ENCODE measurements at places on chromosomes 13 and 19. TPM values are rescaled to one million over a fixed set of nuclear protein-coding genes. Genes with fewer than 3 reads are reported as not detected.

DNA sequence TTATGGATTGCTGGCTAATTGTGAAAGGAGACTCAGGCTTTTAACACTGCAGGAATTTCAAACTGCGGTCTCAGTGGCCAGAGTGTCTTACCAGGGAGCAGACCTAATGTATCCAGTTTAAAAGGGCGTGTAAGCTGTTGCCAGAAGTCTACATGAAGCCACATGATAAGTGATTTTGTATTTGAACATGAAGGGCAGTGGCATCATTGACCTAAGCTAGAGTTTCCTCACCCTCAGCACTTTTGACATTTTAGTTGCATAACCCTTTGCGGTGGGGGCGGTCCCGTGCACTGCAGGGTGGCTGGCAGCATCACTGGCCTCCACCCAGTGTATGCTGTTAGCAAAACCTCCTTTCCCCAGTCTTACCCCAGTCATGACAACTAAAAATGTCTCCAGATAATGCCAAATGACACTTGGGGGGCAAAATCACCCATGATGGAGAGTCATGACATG is 23.7 kb upstream of the GPR18 start:
- H3K27ac ChIP-seq = no peak overlapping the region
- peaks cover 2% of the 10 kb centered on the region for H3K36me3 ChIP-seq
- no peaks in the 10 kb centered on the region for H3K27me3 ChIP-seq
- no peak for DNase-seq
- no peak overlapping the region for H3K4me3 ChIP-seq

GRCh38 chr13:70502944-70503343 is 394.7 kb upstream of the KLHL1 start:
- no peak overlapping the region for H3K27ac ChIP-seq
- no peak for DNase-seq
- H3K36me3 ChIP-seq = no peaks in the 10 kb centered on the region
- no peaks in the 10 kb centered on the region for H3K4me1 ChIP-seq

GRCh38 chr19:54521860-54522513 is 19.4 kb downstream of the LAIR2 start:
- H3K4me3 ChIP-seq = no peak overlapping the region
- H3K27ac ChIP-seq = no peak overlapping the region
- no peaks in the 10 kb centered on the region for H3K36me3 ChIP-seq
- no peak for DNase-seq

- no peak overlapping the region for H3K4me3 ChIP-seq
- no peaks in the 10 kb centered on the region for H3K36me3 ChIP-seq
- no peak overlapping the region for H3K27ac ChIP-seq
- no peaks in the 10 kb centered on the region for H3K27me3 ChIP-seq
- H3K4me1 ChIP-seq = no peaks in the 10 kb centered on the region
These were observed 22.4 kb upstream of the FEM1A start for GRCh38 chr19:4768934-4769777.

GRCh38 chr13:23754997-23755396 is 134.2 kb downstream of the MIPEP start:
- H3K27ac ChIP-seq = no peak overlapping the region
- peaks cover 6% of the 10 kb centered on the region for H3K36me3 ChIP-seq
- no peaks in the 10 kb centered on the region for H3K4me1 ChIP-seq
- no peaks in the 10 kb centered on the region for H3K27me3 ChIP-seq

Gene GFY
- polyA plus RNA-seq = not detected

DNA sequence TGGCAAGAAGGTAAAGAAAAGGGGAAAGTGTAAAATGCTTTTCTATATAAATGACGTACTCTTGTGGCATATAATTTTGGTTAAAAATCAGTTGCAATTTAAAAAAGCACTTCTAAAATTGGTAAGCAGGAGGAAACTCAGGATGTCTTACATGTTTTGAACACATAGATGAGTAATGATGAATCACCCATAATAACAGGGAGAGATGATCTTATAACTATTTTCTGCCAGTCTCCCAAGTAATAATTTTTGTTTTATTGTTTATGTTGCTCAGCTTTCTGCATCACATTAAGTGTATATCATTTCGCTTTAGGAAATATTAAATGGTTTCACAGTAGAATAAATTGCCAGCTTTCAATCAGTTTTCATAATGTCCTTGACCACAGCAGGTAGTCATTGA is 1430.7 kb upstream of the PCDH20 start:
- H3K27ac ChIP-seq = no peak overlapping the region
- no peak overlapping the region for H3K4me3 ChIP-seq
- H3K27me3 ChIP-seq = no peaks in the 10 kb centered on the region
- no peak for DNase-seq
- no peaks in the 10 kb centered on the region for H3K36me3 ChIP-seq

GRCh38 chr19:3978145-3978544 is 7.1 kb downstream of the EEF2 start:
- peaks cover 3% of the 10 kb centered on the region for H3K36me3 ChIP-seq
- no peaks in the 10 kb centered on the region for H3K27me3 ChIP-seq
- DNase-seq = no peak

DNA sequence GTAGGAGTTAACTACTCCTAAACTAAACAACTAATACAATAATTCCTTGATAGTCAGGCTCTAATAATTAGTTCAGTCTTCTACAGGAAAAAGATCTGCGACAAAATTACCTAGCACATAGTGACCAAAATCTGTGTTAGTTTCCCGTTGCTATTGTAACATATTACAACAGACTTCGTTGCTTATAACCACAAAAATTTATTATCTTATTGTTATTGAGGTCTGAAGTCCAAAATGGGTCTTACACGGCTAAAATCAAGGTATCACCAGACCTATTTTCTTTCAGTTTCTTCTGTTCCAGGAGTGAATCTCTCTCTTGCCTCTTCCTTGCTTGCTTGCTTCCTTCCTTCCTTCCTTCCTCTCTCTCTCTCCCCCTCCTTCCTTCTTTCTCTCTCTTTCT is 993.6 kb upstream of the SPRY2 start:
- no peaks in the 10 kb centered on the region for H3K27me3 ChIP-seq
- no peak overlapping the region for H3K4me3 ChIP-seq
- H3K36me3 ChIP-seq = no peaks in the 10 kb centered on the region
- no peak for DNase-seq
- H3K4me1 ChIP-seq = no peaks in the 10 kb centered on the region

- no peaks in the 10 kb centered on the region for H3K27me3 ChIP-seq
- no peaks in the 10 kb centered on the region for H3K4me1 ChIP-seq
- no peak overlapping the region for H3K4me3 ChIP-seq
- H3K36me3 ChIP-seq = peaks cover 4% of the 10 kb centered on the region
These were observed 7.4 kb upstream of the IL4I1 start for GRCh38 chr19:49904136-49904535.

GRCh38 chr19:16134510-16134909 is 9.0 kb upstream of the HSH2D start:
- peaks cover 11% of the 10 kb centered on the region for H3K36me3 ChIP-seq
- H3K27me3 ChIP-seq = no peaks in the 10 kb centered on the region
- H3K4me1 ChIP-seq = no peaks in the 10 kb centered on the region
- no peak overlapping the region for H3K4me3 ChIP-seq

All from kidney (tissue), 22 donors.